ENCODE measurements at places on chromosomes 6 and 20. TPM values are rescaled to one million over a fixed set of nuclear protein-coding genes. Genes with fewer than 3 reads are reported as not detected.

NT5E gene
- 58.4 TPM for total RNA-seq

ULBP1 gene
- 3.1 TPM for total RNA-seq

ADGRB3 gene
- 0.10 TPM for total RNA-seq

TP53TG5 gene
- total RNA-seq: not detected

E2F3 gene
- 31.0 TPM for total RNA-seq

DNA sequence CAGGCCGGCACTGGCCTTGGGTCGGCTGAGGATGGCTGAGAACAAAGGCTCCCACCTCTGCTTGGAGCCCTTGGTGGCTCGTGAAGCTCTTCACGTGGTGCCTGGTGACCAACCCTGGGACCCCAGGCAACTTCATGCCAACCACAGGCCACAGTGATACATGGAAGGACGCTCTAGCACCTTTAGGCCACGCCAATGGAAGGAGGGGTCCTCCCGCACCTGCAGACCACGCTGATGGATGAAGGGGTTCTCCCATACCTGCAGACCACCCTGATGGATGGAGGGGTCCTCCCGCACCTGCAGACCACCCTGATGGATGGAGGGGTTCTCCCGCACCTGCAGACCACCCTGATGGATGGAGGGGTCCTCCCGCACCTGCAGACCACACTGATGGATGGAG is 62.5 kb downstream of the ERMARD start:
- no peaks in the 10 kb centered on the region for H3K36me3 ChIP-seq
- no peak overlapping the region for H3K4me3 ChIP-seq
- H3K27me3 ChIP-seq: peaks cover 4% of the 10 kb centered on the region
- H3K27ac ChIP-seq: no peak overlapping the region

DNA sequence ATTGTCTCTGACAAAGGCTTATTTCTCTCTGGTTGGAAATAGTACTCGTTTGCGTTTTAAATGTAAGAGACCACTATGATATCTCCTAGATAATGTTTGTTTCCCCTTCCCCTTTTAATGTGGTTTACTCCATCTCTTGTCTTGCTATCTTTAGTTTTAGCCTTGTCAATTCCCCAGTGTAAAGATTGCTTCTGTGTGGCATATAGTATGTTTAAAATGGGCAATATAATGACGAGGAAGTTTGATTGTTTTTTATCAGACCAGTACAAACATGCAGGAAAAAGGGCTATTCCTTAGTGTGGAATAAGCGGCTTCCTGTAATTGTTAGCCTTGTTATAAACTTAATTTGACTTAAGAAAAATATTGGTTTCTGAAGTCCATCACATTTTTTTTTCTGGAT is 3.1 kb downstream of the QKI start:
- peaks cover 40% of the 10 kb centered on the region for H3K4me1 ChIP-seq
- H3K27ac ChIP-seq: peak overlapping the region; percentile 94
- DNase-seq: no peak
- peak overlapping the region; percentile 95 for H3K4me3 ChIP-seq
- no peaks in the 10 kb centered on the region for H3K27me3 ChIP-seq

GRCh38 chr20:61964675-61965605 is 100.7 kb downstream of the TAF4 start:
- H3K4me3 ChIP-seq: no peak overlapping the region
- DNase-seq: no peak
- no peaks in the 10 kb centered on the region for H3K27me3 ChIP-seq
- no peaks in the 10 kb centered on the region for H3K36me3 ChIP-seq
- H3K4me1 ChIP-seq: no peaks in the 10 kb centered on the region

DNA sequence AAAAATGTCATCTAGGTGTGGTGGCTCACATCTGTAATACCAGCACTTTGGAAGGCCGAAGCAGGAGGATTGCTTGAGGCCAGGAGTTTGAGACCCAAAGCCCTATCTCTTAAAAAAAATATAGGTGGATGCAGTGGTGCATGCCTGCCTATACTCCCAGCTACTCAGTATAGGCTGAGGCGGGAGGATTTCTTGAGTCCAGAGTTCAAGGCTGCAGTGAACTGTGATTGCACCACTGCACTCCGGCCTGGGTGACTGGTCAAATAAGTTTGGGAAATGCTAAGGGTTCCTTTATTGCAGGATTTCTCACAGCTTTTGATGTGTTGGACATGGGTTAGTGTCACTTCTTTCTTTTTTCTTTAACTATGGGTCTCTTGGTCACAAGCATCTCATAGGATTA is 261.3 kb downstream of the PLCB1 start:
- no peak for DNase-seq
- no peak overlapping the region for H3K4me3 ChIP-seq

- no peak for DNase-seq
- H3K36me3 ChIP-seq: no peaks in the 10 kb centered on the region
- no peak overlapping the region for H3K4me3 ChIP-seq
- H3K27ac ChIP-seq: no peak overlapping the region
- peaks cover 44% of the 10 kb centered on the region for H3K4me1 ChIP-seq
- H3K27me3 ChIP-seq: no peaks in the 10 kb centered on the region
Observed at GRCh38 chr20:17590245-17590644, 20.4 kb downstream of the DSTN start.

DNA sequence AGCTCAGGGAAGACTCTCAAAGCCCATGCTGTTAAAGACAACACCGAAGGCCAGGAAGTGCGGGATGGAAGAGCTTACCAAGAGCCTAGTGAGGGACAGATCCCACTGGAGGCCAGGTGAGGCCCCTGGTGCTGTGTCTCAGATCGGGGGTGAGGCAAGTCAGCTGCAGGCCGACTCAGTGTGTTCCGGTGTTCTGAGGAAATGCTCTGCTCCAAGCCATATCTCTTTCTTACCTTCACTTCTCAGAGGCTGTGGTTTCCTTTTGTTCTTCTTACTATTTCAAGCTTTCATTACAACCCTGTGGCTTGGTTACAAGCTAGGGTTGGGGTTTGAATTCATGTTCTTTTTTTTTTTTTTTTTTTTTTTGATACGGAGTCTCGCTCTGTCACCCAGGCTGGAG is 114.3 kb upstream of the ZFP64 start:
- DNase-seq: no peak
- H3K27me3 ChIP-seq: no peaks in the 10 kb centered on the region
- H3K36me3 ChIP-seq: no peaks in the 10 kb centered on the region
- H3K27ac ChIP-seq: no peak overlapping the region
- no peaks in the 10 kb centered on the region for H3K4me1 ChIP-seq

DNA sequence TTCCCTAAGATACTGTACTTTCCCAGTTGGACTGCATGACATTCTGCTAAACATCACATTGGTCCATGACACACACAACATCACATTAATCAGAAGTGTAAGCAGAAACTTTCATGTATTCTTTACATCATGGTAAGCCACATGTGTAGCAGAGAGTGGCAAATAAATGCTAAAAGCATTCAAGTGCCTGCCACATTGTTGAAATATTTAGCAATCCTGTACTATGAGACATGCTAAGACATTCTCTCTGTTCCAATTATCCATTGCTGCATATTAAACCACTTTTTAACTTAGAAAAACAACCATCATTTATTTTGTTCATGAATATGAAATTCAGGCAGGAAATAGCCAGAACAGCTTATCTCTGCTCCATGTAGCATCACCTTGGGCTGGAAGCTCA is 207.7 kb upstream of the GJE1 start:
- no peak overlapping the region for H3K4me3 ChIP-seq
- no peaks in the 10 kb centered on the region for H3K4me1 ChIP-seq
- H3K27ac ChIP-seq: no peak overlapping the region
- no peaks in the 10 kb centered on the region for H3K36me3 ChIP-seq

- H3K27ac ChIP-seq: no peak overlapping the region
- no peaks in the 10 kb centered on the region for H3K4me1 ChIP-seq
- H3K36me3 ChIP-seq: no peaks in the 10 kb centered on the region
Observed at GRCh38 chr20:5480824-5481600, 164.3 kb upstream of the PROKR2 start.

- peaks cover under 1% of the 10 kb centered on the region for H3K27me3 ChIP-seq
- H3K27ac ChIP-seq: no peak overlapping the region
- H3K36me3 ChIP-seq: no peaks in the 10 kb centered on the region
- H3K4me1 ChIP-seq: 0 out of 2 replicates have a peak, but pooled peaks cover 5% of the 10 kb centered on the region
Observed at GRCh38 chr6:75215291-75215690, 9.4 kb upstream of the COL12A1 start.

GRCh38 chr6:139644821-139645220 is 270.4 kb upstream of the CITED2 start:
- no peak for DNase-seq
- H3K27me3 ChIP-seq: no peaks in the 10 kb centered on the region
- H3K4me1 ChIP-seq: no peaks in the 10 kb centered on the region
- H3K4me3 ChIP-seq: no peak overlapping the region

DNA sequence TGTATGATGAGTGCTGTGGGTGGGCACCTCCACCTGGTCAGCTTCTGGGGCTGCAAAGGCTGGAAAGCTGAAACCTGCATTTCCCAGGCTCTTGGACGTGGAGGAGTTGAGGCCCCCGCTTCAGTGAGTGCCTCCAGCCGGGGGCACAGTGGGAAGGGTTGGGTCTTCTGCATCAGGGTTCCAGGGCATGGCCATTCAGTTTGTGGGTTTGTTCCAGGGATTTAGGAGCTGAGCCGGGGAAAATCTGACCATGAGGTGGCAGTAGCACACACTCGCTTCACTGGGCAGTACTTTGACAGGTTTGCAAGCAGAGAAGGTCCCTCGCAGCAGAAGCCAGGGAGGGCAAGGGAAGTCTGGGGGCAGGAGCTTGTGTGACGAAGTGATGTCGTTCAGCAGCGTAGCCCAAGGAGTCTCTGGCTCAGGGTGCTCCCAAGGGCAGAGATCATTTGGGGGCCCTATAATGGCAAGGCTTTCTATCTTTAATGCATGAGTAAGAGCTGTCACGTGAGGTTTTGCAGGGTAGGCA is 69.5 kb upstream of the SULF2 start:
- H3K27ac ChIP-seq: no peak overlapping the region
- H3K4me1 ChIP-seq: no peaks in the 10 kb centered on the region
- no peaks in the 10 kb centered on the region for H3K27me3 ChIP-seq
- no peaks in the 10 kb centered on the region for H3K36me3 ChIP-seq
- peak; percentile 13 for DNase-seq

DNA sequence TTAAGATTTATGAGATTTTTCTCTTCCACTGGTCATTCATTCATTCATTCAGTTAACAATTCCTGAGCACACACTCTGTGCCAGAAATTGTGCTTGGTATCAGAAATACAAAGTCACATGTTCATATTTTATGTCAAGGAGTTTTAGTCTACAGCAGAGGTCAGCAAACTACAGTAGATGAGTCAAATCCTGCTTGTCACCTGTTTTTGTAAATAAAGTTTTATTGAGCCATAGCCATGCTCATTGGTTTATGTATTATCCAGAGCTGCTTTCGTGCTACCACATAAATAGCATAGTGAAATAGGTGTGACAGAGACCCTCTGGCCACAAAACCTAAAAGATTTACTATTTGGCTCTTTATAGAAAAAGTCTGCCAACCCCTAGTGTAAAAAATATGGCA is 46.8 kb downstream of the THEMIS start:
- H3K4me3 ChIP-seq: no peak overlapping the region
- H3K4me1 ChIP-seq: no peaks in the 10 kb centered on the region
- no peak overlapping the region for H3K27ac ChIP-seq
- no peak for DNase-seq
- H3K36me3 ChIP-seq: no peaks in the 10 kb centered on the region

DNA sequence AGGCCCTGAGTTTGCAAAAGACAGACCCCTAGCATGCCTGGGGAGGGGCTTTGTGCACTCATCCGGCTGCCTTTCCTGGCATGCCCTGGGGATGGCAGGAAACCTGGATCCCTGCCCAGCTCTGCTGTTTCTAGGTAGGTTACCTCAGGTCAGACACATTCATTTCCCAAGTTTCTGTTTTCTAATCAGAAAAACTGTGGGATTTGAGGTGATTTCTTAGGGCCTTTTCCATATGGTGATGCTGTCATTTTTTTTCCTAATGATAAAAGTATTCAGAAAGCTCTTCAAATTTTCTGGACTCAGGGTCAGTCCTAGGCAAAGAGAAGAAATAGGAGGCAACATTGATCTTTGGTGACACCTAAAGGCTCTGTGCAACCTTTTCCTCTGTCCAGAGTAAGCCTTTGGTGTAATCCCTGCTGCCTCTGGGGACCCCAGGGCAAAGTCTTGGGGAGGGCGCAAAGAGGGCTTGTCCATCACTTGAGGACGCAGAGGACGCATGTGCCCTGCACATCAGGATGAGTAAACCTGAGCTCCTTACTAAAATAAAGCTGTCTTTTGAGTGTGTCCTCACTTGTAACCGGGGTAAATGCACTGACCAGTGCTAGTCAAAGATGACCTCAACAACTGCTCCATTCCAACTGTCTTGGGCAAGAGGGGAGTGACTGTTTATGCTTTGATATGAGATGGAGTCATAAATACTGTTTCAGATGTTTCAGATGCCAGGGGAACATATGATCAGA is 13.5 kb upstream of the TRAM2 start:
- no peaks in the 10 kb centered on the region for H3K36me3 ChIP-seq
- H3K4me3 ChIP-seq: no peak overlapping the region
- no peak overlapping the region for H3K27ac ChIP-seq
- DNase-seq: no peak
- H3K4me1 ChIP-seq: peaks cover 12% of the 10 kb centered on the region

DNA sequence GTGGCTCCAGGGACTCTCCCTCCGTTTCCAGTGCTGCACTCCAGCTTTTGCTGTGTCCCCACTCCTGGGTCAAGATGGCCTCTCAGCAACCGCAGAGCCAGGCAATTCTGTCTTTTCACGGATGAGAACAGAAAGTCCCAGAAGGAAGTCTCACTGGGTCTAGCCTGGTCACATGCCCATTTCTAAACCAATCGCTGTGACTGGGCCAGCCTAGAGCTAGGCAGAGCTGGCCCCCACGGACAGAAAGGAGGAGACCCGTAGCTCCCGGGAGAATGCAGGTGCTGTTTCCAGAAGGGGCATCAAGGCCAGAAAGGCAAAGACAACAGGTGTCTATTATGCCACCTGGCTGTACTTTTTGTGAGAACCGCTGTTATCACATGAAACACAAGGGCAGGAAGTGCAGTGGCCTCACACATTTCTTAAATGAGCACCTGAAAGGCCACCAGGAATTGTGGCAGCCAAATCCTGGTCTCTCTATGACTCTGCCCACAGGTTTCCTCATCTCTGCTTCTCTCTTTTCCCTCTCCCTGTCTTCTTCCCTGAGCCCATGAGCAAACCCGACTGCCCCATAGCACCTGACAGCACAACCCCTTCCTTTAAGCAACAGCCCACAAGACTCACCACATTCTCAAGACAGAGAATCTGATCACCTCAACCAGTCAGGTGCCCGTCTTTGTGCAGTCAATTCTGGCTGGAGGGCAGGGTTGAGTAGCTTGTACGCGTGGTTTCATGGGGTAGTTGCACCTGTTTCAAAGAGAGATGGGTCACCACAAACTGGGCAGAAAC is 37.1 kb upstream of the B4GALT5 start:
- H3K4me1 ChIP-seq: peaks cover 8% of the 10 kb centered on the region
- H3K27me3 ChIP-seq: no peaks in the 10 kb centered on the region

DNA sequence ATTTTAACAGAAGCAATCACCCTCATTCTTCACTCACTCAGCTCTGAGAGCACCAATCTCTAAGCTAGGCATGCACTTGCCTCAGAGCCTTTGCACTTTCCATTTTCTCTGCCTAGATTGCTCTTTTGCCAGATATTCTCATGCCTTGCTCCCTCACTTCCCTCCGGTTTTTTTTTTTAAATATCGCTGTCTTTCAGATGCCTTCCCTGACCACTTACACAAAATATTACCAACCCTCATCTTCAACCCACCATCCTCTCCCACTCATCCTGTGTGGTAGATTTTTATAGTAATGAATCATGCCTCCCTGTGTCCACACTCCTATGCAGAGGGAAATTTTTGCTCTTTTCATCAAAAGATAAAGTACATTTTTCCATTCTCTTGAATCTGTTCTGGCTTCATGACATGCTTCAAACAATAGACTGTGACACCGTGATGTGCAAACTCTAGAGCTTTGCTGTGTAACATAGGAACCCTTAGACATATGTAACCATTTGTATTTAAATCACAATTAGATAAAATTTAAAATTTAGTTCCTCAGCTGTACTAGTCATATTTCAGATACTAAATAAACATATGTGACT is 437.1 kb downstream of the UTRN start:
- H3K4me1 ChIP-seq: peaks cover 4% of the 10 kb centered on the region
- H3K36me3 ChIP-seq: no peaks in the 10 kb centered on the region
- DNase-seq: no peak
- no peak overlapping the region for H3K27ac ChIP-seq
- H3K27me3 ChIP-seq: no peaks in the 10 kb centered on the region
- no peak overlapping the region for H3K4me3 ChIP-seq

Measured in Panc1 (cell line).